ENCODE measurements at places on chromosomes 3 and 15.

- DNase-seq = no peak
Measured at GRCh38 chr3:142963516-142964448, at the start of gene PAQR9. Gene PAQR9 (minus strand): TSS chr3:142963674. CDS start chr3:142963336, 338 bp downstream.

DNA sequence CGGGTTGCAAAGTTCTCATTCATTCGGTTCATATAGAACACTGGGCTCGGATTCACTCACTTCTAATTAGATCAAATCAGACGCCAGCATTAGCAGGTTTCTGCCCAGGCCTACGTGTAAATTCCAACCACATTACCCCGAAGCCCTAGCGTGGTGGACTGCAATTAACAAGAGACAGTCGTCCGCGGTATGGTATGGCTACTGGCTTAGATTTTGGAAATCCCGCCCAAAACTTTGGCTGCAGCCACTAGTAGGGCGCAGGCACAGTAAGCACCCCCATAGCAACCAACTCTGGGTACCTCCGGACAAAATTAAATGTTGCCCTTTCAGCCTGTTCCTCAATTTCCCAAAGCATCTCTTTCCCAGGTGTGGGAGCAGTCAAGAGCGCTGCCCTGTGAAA, 771 bp downstream of the RARRES1 start:
- DNase-seq = no peak

GRCh38 chr3:38960953-38961622, 90.7 kb downstream of the SCN11A start:
- DNase-seq = no peak

- no peak for DNase-seq
Measured at GRCh38 chr3:111335512-111336303, 206.3 kb upstream of the CD96 start.

DNA sequence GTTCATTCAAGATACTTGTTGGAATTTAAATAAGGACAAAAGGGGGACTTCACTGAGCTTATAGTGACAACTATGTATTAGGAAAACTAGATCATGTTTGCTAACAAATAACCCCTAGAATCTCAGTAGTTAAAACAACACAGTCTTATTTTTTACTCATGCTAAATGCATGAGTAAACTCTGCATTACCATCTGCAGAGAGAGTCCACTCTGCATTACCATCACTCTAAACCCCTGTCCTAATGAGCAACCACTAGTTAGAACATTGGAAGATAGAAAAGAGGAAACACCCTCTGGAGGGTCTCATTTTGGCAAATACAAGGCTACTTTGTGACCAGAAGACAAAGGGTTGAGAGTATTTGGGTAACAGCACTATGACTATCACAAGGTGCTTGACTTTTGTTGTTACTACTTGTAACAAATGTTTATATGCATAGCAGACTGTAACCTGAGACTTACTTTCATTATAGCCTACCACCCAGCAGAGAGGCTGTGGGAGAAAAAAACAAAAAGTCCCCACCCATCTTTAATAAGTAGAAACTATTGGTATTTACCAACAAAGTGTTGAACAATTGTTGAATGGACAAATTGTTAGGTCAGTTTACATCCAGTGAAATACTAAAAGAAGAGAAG, 99.1 kb downstream of the OXSM start:
- no peak for DNase-seq

DNA sequence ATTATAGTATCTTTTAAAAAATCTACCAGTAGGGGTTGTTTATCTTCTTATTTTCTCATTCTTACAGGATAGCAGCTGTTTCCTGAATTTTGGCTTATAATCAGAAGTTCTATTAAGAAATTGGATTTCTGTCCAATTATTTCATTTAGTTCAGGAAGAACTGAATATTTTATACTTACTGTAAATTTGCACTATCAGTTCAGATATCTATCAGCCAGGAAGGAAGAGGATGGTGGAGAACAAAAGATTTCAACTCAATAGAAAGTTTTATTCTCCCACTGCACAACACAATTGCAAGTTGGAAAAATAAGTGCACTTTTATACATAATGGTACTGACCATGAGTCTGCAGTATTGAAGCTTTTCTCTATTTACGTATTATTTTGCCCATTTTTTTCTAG, 400.9 kb downstream of the PLOD2 start:
- no peak for DNase-seq

GRCh38 chr3:10164546-10165393, at the start of gene IRAK2:
Gene IRAK2 (plus strand): TSS chr3:10164919. CDS start chr3:10164955, 36 bp downstream.
- DNase-seq = peak; percentile 48

- DNase-seq = no peak
Measured at GRCh38 chr3:197376020-197376419, 77.6 kb upstream of the DLG1 start.

DNA sequence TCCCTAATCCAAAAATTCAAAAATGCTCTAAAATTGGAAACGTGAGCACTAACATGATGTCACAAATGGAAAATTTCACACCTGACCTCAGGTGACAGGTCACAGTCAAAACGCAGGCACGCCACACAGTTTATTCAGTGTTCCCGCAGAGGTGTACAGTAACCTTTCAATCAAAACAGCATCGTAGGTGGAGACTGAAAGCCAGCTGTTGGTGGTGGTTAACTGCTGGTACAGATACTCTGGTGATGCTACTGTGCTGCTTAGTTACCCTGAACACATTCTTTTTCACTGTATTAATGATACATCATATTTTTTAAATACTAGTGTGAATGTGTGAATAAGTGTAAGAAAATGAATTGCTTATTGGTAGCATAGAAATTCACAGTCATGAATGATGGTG, 23.8 kb downstream of the RAB11A start:
- DNase-seq = no peak

- DNase-seq = no peak
Measured at GRCh38 chr3:104438706-104439105, 928.0 kb upstream of the ALCAM start.

DNA sequence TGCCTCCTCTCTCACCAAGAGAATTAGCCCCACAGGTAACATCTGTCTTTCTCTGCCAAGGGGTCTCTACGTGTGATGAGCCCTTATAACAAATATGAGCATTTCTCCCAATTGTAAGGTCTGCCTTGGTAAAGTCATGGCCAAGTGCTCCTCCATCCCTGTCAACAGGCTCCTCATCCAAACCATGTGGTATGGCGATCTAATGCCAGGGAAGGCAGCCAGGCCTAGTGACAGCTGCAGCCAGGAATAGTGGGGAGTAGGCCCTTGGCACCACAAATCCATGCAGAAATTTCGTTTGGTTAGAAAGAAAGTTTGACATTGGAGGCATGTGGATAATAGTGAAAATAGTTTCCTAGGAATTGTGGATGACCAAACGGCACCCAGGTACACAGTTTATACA, 4.7 kb upstream of the LRTM1 start:
- no peak for DNase-seq

GRCh38 chr3:129555616-129556357, 12.8 kb downstream of the H1-8 start:
- no peak for DNase-seq

GRCh38 chr15:91335702-91336101, 235.6 kb downstream of the SV2B start:
- DNase-seq = no peak

GRCh38 chr15:96253006-96253747, 77.3 kb upstream of the NR2F2 start:
- no peak for DNase-seq

GRCh38 chr15:93703092-93703739, 528.1 kb upstream of the MCTP2 start:
- no peak for DNase-seq

DNA sequence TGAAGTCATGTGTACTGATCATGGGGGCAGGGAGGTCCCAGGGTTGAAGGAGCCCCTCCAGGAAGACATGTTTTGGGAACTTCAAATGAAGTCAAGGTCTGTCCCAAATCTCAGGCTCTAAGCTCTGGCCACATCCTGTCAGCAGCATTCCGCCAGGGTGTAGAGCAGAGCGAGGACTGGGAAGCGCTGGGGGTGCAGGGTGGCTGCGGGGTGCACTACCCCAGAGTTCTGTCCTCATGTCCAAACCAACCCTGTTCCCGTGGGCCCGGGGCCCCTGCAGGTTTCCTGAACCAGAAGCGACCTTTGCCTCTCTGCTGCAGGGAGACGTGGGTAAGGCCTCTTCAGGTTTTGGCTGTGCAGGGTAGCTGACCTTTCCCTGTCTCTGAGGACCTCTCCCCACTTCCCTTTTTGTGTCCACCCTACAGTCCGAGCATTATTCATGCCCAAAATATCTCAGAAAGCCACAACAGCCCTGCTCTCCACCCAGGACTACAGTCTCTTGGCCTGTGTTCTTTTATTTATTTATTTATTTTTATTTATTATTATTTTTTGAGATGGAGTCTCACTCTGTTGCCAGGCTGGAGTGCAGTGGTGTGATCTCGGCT, 26.6 kb upstream of the FLNB start:
- DNase-seq = no peak

DNA sequence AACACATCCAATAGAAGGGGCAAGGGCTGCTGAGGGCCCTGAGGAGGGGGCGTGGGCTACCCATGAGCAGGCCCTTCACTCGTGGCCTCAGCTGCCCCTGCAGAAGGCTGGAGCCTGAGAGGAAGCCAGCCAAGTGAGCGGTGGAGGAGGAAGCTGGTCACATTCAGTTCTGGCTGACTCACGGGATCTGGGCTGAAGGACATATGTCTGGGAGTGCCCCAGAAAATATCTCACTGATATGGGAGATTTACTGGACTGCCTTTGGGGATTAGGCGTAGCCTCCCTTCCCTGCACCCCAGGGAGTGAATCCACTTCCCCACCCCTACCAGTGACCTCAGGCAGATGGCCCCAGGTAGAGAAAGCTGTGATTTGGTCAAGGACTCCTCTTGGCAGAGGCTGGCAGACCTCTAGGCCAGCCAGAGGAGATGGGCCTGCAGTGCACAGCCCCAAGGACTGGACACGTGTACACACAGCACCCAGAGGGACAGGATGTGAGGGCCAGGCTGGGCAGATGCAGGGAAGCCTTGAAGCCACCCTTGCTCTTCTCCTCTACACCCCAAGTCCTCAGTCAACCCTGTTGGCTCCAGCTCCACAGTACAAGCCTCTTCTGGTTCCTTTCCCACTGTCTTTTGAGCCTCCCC, 14.2 kb upstream of the ANKDD1A start:
- DNase-seq = no peak

GRCh38 chr3:124952282-124952855, 17.8 kb upstream of the MUC13 start:
- no peak for DNase-seq

DNA sequence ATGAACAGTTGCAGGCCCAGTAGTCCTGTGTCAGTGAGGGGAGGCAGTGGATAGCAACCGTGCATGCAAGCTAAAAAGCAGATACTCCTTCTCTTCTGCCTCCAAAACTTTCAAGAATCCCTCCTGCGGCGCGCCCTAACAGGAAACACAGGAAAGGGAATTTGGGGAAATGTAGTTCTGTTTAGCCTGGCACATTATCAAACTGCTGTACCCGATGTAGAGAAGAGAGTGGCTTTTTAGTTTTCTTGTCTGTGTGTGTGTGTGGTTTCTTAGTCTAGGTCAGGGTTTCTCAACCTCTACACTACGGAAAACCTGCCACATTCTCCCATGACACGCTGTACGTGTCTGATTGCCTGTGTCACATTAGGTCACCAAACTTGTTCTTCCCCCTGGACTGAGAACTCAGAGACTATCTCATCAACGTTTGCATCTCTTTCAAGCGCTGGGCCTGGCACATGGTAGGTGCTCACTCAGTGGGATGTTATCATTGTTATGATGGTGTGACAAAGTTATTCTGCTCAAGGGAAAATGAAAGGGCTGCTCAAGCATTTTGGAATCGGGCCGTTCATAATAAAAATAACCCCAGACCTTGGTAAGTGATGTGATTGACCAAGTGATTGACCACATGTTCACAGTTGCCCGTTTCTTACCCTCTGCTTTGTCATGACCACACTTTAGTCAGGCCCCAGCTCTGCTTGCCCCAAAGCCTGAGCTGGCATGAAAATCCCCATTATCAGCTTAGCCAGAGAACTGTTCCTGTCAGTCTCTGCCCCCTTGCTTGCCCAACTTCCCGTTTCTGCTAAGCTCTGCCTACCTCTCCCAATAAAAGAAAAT, 33.2 kb downstream of the TM4SF4 start:
- DNase-seq = no peak

DNA sequence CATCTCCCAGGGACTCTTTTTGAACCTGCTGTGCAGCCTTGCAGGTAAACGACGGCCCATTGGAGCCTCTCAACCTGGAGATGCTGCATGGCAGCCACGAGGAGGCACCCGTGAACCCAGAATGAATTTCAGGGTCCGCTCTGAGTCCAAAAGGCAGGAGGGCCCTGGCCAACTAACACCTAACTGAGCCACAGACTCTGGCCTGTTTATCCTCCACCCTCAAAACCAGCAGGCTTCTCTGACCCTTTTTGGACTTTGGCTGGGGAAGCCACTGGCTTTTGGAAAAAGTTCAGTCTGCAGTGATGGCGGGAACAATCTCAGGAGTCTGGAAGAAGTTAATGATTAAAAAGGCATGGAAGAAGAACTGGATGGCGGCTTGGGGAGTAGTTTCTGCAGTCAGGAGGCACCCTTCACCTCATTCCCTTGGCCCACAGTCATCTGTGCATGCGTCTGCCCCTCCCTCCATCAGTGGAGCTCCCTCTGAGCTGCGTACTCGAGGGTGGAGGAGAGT, 4.1 kb downstream of the PXYLP1 start:
- no peak for DNase-seq

GRCh38 chr3:12810013-12810780, 13.7 kb downstream of the CAND2 start:
- DNase-seq = peak; percentile 89

- DNase-seq = no peak
Measured at GRCh38 chr3:16058521-16058920, 116.0 kb upstream of the GALNT15 start.

DNA sequence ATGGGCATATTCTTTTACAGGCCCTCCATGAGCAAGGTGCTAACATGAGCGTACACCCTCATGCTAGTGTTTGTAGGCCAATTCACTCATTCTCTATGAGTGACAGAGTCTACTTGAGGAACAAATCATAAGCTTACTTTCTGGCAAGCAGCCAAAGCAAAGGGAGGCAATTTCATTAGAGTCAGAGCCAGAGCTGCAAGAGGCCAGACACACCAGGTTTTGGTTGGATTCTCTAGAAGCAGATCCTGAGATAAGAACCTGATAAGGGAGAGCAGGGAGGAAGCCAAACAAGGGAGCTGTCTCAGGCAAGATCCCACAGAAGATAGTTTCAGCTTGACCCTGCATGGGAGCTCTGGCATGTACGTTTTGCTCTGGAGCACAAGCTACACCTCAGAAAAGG, 214.1 kb upstream of the CTNNB1 start:
- no peak for DNase-seq

DNA sequence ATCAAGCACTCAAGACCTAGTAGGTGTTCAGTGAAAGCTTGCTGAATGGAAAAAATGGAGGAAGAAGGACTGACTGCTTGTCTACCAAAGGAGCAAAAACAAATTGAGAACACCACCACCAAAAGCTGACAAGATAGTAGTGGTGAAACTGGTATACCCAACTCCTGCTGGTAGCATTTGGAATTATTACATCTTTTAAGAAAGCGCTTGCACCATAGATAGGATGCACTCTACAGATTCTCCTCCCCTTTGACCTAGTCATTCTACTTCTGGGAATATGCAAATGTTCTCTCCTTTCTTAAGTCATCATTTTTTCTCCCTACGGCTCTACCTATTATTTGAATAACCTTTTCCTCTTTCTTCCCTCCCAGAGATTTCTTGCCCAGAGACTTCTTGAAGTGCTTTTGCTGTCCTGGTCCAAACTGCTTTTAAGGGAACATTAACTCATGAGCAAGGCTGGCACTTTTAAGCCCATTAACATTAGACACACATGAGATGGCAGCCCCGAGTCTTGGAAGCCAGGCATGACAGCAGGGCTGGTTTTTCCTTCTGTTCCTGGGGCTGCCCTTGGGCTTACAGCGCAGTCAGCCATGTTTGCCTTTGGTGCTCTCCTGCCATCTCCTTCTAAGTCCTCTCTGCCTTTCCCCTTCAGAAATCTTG, 75.0 kb upstream of the TLE3 start:
- no peak for DNase-seq

All from CD4-positive, alpha-beta T cell (primary cell).